HuH-7 (cell line): ENCODE measurements at places on chromosomes 3 and 15.

GRCh38 chr3:152300029-152300731 lies 31.5 kb downstream of the MBNL1 start:
- no peak for DNase-seq

GRCh38 chr15:56367156-56367555 lies 1.9 kb downstream of the TEX9 start:
- DNase-seq: no peak

- no peak for DNase-seq
Observed at GRCh38 chr3:87410110-87410509, 133.7 kb upstream of the POU1F1 start.

DNA sequence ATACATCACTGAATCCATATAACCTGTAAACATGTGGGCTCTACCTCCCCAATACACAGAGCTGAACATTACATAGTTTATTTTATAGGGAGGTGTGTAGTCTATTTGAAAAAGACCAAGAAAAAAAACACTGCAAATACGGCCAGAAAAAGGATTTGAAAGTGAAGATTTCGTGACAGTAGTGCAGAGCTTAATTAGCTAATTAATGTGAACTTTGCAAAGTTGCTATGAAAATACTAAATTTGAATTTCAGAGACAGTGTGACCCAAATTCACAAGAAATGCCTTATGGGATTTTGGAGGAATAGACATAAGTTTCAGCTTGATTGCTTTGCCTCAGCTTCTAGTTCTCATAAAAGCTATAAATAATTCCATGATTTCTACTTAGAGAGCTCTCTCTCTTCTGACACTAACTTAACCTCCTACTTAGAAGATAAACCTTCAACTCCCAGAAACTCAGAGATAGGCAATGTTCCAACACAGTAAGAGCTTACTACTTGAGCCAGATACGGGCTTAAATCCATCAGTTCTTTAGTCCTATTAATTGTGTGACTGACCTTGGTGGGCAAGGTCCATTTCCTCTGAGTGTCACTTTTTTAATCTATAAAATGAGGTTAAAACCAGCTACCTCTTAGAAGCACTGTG lies 87.3 kb upstream of the THBS1 start:
- no peak for DNase-seq

DNA sequence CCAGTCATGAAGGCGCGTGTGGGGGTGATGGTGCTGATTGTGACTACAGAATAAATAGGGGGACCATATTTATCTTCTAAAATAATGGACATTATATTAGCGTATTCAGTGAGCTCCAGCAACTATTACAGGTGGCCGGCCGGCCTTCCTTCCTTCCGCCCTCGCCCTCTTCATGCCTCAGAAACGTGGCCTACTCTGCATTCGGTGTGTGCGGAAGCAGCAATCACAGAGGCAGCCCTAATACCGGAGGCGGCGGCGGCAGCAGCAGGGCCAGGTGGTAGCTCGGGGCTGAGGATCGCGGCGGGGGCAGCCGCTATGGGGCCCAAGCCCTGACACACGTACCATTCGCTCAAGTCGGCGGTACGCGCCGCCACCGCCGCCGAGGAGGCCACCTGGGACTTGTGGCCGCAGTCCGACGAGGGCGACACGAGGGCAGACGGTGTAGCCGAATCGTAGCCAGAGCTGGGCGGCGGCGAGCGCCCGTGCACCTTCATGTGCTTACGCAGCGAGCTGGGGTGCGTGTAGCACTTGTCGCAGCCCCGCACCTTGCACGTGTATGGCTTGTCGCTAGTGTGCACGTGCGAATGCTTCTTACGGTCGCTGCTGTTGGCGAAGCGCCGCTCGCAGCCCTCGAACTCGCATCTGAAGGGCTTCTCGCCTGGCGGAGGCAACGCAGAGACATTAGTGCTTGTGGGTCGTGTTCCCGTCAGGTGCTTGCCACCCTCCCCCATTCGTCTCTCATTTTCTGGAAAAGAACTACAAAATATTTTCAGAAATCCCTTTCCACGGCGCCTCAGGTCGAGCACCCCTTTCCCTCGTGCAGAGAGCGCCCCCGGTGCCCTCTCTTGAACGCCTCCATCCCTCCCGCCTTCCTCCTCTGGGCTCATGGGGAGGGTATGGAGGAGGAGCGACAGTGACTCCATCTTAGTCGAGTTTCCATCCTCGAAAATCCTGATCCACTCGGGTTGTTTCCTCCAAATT lies 15.5 kb downstream of the ZIC4 start:
- no peak for DNase-seq
